ENCODE measurements at places on chromosomes 5 and 9.

DNA sequence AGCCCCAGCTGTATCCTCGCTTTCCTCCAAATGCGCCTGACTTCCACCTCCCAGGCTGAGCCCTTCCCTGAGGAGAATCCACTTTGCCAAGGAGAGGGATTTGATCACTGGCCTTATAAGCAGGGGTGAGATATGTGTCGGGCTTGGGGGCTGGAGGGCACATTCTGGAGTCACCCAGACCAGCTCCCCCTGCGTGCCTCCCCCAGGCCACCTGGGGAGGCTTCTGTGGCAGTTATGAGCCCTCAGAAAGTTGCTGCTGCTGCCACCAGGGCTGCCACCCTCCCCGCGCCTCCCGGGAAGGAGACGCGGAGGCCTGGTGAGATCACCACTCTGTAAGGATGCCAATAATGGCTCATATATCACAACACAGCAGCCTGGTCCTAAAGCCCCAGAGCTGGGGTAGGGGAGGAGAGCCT lies 211.5 kb downstream of the PAPPA start:
- DNase-seq: no peak

DNA sequence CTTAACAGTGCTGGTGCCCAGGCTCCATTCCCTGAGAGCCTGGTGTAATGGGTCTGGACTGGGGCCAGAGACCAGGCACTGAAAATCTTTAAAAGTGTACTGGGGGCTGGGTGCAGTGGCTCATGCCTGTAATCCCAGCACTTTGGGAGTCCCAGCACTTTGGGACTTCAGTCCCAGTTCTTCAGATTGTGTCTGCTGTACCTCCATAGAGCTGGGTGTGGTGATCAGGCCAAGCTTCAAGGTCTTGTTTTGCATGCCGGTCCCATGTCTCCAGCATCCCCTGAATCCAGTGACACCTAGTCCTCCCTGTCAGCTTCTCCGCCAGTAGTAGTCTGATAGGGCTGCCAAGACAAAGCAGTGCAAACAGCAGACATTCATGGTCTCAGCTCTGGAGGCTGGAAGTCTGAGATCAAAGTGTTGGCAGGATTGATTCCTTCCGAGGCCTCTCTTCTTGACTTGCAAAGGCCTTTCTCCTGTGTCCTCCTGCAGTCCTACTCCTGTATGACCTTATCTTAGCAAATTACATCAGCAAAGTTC lies 108.2 kb downstream of the SYK start:
- no peak for DNase-seq

- DNase-seq: no peak
These were observed 8.5 kb downstream of the POLR3G start for GRCh38 chr5:90483206-90483605.

GRCh38 chr9:3244963-3245653 lies 280.7 kb downstream of the RFX3 start:
- DNase-seq: peak; percentile 13

- DNase-seq: no peak
These were observed 10.6 kb upstream of the MEGF9 start for GRCh38 chr9:120724757-120725400.

- no peak for DNase-seq
These were observed 38.6 kb upstream of the SRP19 start for GRCh38 chr5:112822456-112822855.

DNA sequence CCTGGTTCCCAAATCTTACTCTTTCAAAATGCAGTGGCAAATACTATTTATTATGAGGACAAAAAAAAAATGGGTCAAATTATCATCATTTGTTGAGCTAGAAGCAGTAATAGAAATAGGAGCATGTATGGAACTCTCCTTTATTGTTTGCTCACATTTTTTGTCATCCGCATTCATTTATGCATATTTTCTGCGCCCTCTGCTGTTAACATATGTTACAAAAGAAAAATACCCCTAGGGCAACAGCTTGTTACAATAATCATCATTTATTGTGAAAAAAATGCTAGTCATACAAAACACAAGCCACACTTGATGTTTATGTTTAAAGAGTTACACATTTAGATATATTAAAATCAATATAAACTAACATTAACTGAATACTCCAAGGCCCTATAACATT lies 328.2 kb downstream of the TUSC1 start:
- DNase-seq: no peak

- DNase-seq: no peak
These were observed 1242.0 kb downstream of the MAT2B start for GRCh38 chr5:164747371-164747770.

DNA sequence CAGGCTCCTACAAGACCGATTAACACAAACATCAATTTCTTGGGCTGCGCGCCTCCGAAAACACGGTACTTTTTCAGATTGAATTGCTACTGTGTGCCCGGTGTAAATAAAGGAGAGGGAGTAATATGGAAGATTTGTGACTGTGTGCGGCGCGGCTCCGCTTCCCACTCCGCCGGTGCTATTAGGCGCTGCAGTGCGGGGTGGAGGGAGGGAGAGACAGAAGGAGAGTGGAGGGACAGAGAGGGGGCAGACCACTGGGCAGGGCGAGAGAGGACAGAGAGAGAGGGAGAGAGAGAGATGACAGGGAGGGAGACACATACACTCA lies 24.7 kb upstream of the RNU6ATAC start:
- DNase-seq: no peak

GRCh38 chr5:78001197-78001596 lies 225.1 kb upstream of the TBCA start:
- DNase-seq: no peak

DNA sequence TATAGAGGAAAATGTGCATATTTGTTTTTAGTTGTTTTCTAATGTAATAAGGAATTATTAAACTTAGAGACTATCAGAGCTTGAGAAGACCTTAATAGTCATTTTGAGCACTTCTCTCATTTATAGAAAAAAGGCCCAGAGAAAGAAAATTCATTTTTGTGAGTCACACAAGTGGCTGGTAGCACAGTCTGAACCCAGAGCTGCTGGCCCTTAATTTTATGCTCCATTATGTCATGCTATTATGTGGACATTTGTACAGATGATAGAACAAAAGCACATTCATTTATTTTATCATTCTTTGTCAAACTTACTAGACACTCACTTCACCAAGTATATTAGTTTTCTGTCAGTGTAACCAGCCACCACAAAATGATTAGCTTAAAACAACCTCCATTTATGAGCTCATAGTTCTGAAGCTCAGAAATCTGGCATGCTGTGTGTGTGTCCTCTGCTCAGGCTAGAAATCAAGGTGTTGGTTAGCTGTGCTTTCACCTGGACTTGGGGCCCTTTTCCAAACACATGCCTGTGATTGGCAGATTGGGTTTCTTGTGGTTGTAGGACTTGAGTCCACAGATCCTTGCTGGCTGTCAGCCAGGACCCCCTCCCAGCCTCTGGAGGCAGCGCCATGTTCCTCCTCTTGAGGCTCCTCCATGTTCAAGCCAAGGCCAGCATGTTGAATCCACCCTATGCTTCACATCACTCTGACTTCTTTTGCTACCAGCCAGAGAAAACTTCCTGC lies 188.9 kb downstream of the ARHGAP26 start:
- DNase-seq: no peak

- DNase-seq: no peak
These were observed 417.3 kb downstream of the RASEF start for GRCh38 chr9:82645600-82645999.

DNA sequence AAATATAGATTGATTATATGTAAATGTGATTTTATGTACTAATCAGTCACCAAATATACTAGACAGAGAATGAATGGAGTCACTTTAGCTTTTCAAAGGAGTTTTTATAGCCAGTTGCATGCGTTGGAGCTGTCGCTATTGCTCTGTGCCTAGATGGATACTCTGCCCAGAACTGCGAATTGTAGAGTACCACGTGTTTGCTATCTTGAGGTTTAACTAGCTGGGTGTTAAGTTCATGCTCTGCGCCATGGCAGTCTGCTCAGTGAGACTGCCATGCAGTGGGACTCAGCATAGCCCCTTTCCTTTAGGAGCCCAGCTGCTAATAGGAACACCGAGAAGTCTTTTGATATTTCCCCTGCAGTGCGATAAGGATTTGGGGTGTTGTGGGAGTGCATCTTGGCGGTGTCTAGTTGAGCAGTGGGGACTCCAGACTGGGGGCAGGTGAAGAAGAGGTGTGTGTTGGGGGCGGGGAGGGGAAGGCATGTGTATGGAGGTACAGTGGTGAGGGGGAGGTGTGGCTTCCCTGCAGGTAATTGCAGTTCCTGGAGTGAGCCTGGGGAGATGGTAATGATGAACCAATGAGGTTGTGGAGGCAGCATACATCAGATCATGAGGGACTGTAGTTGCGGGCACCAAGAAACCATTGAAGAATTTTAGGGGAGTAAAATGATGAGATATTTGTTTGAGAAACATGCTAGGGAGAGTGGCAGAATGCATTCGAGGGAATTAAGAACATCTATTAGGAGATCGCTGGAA lies 118.9 kb downstream of the TRIO start:
- DNase-seq: no peak

DNA sequence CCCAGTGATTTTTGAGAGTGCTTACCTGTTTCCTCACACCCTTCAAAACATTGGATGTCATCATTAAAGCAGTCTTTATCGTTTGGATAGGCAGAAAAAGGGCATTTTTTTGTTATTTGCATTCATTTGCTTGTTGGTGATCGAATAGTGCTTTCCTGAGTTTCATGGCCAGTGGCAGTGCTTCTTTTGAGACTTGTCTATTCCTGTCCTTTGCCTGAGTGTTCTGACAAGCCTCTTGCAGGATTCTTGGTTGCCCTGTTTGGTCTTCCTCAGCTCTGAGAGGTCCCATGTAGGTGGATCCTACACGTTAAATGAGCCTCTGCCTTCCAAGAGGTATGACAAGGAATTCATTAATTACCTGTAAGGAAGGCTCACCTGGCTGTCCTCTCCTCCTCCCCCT lies 52.8 kb downstream of the DAB2IP start:
- DNase-seq: no peak

- DNase-seq: no peak
These were observed 64.5 kb upstream of the PPARGC1B start for GRCh38 chr5:149665416-149666175.

GRCh38 chr9:99824378-99825171 lies 2.9 kb downstream of the NR4A3 start:
- DNase-seq: no peak

DNA sequence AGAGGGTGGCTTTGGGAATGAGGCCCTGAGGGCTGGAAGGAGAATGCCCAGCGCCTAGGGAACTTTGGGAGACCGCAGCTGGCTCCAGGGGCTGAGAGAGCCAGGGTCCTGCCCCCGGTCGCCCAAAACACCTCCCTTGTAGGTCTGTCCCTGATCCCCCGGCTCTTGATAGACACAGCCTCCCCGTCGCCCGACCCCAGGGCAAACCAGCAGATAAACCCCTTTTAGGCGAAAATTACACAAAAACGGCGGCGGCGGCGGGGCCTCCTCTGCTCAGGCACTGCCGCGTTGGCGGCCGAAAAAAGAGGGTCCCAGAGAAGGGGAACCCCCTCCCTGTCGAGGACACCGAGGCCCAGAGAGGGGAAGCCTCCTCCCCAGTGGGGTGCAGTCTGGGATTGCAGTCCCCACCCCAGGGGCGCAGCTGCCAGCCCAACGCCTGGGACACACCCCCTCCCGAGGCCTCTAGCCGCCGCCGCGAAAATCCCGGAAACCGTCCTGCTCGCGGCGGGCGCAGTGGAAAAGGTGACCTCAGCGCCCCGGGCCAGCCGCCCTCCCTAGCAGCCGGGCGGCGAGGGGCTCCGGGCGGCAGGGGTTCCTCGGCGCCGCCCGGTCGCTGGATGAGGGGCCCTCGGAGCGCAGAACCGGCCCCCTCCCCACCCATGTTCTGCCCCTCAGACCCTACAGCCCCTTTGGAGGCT lies 3.1 kb upstream of the BARX1 start:
- DNase-seq: no peak

- no peak for DNase-seq
These were observed 115.4 kb upstream of the SLC44A1 start for GRCh38 chr9:105128908-105129600.

DNA sequence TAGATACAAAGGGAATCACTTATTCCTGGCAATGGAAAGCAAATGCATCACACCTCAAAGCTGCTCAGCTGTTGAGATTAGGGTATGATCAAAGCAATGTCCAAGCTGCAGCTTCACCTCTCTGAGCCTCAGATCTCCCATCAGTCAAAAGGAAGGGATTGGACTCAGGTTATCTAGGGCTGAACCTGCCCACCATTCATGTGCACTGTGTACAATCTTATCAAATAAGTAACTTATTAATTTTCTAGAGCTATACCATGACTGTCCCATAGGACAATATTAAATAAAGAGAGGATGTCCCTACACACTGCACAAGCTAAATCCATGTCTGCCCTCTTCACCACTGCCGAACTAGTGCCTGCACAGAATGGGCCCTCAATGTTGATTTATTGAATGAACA lies 127.0 kb downstream of the HSD17B3 start:
- DNase-seq: no peak

GRCh38 chr9:115972843-115973595 lies 180.6 kb upstream of the PAPPA start:
- no peak for DNase-seq

DNA sequence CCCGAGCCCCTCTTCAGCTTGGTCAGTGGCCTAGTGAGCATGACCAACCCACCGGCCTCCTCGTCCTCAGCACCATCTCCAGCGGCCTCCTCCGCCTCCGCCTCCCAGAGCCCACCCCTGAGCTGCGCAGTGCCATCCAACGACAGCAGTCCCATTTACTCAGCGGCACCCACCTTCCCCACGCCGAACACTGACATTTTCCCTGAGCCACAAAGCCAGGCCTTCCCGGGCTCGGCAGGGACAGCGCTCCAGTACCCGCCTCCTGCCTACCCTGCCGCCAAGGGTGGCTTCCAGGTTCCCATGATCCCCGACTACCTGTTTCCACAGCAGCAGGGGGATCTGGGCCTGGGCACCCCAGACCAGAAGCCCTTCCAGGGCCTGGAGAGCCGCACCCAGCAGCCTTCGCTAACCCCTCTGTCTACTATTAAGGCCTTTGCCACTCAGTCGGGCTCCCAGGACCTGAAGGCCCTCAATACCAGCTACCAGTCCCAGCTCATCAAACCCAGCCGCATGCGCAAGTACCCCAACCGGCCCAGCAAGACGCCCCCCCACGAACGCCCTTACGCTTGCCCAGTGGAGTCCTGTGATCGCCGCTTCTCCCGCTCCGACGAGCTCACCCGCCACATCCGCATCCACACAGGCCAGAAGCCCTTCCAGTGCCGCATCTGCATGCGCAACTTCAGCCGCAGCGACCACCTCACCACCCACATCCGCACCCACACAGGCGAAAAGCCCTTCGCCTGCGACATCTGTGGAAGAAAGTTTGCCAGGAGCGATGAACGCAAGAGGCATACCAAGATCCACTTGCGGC lies 1.8 kb downstream of the EGR1 start:
- DNase-seq: no peak

DNA sequence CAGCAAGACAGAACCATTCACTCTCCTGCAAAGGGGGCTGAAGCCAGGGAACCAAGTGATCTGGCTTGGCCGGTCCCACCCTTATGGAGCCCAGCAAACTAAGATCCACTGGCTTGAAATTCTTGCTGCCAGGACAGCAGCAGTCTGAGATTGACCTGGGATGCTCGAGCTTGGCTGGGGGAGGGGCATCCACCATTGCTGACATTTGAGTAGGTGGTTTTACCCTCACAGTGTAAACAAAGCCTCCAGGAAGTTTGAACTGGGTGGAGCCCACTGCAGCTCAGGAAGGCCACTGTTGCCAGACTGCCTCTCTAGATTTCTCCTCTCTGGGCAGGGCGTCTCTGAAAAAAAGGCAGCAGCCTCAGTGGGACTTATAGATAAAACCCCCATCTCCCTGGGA lies 60.5 kb downstream of the TNFSF8 start:
- no peak for DNase-seq
